ENCODE measurements at places on chromosomes 3 and 15.

DNA sequence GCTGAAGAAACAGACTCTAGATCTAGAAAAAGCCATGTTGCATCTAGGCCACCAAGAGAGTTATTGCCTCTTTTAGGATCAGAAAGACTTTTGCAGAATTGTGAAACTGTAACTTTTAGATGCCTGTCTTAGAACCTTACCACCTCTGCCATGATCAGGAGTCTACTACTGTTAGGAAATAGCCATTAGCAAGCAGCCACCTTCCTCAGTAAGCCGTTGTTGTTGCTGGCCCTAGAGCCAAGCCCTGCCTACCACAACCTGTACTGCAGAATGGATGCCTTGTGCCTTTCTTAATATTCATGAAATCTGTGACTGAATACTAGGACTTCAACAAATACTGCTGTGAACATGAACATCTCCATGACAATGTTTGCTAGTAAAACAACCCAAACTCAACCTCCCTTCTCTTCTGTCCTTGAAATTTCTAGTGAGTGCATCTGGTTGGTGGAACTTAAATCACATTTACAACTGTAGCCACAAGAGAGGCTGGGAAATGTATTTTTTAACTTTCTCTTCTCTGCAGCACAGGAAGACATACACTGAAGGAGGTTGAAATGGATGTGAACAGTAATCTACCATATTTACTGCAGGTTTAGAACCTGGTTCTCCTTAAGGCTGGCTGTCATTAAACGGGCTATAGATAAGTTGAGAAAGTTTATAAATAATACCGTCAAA, 20.7 kb downstream of the RASA2 start:
- no peak for DNase-seq

DNA sequence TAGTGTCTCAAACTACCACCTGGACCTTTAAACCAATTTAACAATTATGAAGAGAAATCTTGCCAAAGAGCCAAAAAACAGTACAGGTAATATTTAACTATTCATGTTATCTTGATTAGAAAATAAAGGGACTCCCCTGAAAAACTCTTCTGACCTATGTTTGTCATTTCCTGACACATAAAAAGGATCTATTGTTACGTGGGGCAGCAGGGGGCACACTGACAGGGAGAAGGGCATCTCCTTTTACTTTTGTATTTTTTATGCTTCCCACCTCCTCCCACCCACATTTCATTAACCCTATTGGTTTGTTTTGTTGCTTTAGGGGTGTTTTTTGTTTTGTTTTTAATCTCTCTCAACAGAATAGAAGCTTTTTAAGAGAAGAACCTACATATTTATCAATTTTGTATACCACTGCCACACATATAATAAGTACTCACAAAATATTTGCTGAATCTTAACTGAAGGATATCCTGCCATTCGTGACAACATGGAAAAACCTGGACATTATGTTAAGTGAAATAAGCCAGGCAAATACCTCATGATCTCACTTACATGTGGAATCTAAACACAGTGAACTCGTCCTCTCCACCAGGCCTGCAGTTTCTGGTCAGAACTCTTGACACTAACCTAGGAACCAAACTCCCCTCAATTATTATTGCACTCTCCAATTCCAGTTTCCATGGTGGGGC, 17.7 kb downstream of the STAG1 start:
- no peak for DNase-seq

GRCh38 chr3:49859576-49860305, 3.4 kb upstream of the TRAIP start:
- no peak for DNase-seq

DNA sequence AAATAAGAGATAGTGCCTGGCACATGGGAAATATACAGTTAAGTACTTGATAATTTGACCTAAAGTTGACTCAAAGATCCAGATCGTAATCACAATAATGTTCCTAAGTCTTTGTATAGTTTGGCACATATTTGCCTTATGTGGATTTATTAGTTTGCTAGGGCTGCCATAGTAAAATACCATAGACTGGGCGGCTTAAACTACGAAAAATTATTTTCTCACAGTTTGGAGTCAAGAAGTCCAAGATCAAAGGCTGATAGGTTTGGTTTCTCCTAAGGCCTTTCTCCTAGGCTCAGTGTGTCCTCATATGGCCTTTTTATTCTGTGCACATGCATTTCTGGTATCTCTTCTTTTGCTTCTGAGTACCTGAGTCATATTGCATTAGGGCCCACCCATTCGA, 453.7 kb downstream of the NAALADL2 start:
- DNase-seq: no peak

- DNase-seq: peak; percentile 88
Observed at GRCh38 chr3:188348435-188349244, 194.7 kb downstream of the LPP start.

DNA sequence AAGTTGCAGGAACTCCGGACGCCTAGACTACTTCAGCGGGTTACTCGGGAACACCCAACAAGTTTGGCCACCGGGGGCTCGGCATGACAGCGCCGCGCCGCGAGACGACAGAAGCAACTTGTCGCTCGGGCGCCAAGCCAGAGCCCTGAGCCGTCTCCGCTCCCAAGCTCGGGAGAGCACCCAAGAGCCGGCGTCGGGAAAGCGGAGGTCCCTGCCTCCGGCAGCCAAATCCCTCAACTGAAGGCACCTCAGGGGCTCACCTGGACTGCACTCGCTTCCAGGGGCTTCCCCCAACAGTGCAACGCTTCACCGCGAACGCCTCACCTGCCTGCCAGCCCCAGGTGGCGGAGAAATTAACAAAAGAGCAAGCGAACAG, 640 bp downstream of the MB21D2 start:
- peak; percentile 60 for DNase-seq

GRCh38 chr15:76756381-76756780, 148.8 kb downstream of the SCAPER start:
- no peak for DNase-seq

DNA sequence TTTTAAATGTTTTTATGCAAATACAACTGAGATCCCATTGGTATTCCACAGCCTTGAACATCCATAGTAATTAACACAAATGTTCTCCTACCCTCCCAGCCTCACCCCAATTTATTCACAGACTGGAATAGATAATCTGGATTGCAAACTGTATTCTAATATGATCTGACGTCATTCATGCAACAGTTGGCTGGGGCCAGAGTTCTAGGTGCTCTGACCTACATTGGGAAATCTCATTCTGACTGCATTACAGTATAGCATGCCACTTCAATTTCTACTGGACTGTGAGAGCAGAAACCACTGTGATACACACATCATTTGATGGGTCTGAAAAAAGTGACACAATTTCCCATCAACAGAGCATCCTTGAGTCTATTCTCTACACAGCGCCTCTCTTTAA, 403.1 kb downstream of the MAGI1 start:
- no peak for DNase-seq

- no peak for DNase-seq
Observed at GRCh38 chr3:88141458-88142083, 8.2 kb upstream of the C3orf38 start.

DNA sequence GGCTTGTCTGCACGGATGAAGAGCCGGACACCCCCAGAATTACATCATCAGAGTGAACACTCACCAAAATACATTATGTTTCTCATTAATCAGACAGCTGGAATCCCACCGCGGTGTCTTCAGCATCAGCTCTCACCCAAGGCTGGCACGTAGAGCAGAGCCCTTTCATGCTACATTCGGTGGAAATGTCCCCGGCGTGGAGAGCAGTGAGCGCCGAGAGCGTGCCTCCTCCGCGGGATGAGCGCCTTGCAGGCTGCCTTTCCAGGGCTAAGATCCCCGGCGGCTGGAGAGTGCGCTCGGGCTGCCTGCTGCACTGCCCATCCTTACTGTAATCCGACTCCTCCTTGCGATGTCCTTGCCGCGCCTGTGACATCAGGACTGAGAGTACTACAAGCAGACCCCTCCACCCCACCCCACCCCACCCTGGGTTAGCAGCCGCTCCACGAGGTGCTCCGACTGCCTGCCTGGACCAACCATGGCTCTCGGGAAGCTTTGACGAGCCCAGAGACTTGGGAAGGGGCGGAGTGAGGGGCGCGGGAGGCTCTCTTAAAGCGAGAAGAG, at the start of gene ZNF385D:
Gene ZNF385D, minus strand, starts transcription at position 380 of the 561 bp plus-strand sequence. Its CDS starts 294 bp downstream, at position 86.
- DNase-seq: no peak

- DNase-seq: no peak
Observed at GRCh38 chr3:30649572-30650318, 43.3 kb downstream of the TGFBR2 start.

GRCh38 chr3:109804697-109805096, 467.4 kb upstream of the DPPA4 start:
- DNase-seq: no peak

- DNase-seq: no peak
Observed at GRCh38 chr3:171892457-171892856, 49.3 kb downstream of the TMEM212 start.

GRCh38 chr3:183410280-183410679, 18.1 kb downstream of the MCF2L2 start:
- no peak for DNase-seq

DNA sequence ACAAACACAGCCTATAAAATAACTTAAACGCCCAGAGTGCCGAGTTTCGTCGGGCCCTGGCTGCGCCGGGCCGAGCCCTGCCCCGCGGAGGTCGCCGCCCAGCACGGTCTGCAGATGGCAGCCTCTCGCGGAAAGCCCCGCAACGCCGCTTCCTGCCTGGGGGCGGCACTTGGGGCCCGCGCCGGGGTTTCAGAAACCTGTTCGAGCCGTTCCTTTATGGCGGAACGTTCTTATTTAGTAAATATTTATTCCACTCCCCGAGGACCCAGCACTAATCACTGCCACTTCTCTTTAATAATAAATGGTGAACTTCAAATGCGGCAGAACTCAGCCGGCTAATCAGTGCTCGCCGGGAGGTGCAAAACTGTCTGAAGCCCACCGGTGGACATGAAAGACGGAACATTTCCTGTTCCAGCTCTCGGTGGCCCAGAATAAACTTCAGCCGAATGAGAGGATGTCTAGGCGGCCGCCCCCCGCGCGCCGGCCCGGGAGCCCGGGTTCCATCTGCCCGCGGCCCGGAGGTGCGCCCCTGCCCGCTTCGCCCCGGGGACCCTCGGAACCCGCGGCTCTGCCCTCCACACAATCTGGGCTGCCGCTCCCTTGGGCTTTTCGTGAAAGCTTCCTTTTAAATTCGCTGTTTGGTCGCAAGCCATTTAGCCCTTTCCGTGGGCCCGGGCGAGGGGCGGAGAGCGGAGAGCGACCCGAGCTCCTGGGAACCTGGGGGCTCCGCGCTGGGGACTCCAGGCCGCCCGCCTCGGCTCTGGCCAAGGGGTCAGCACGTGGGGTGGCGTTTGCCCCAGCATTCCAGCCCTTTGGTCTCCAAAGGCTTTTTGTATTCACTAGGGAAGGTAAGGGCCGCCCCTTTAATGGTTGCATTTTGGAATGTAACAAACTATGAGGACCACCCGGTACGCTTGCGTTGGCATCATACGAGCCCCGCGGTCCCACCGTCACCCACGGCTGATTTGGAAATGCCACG, 110.8 kb upstream of the ATP11B start:
- DNase-seq: no peak

DNA sequence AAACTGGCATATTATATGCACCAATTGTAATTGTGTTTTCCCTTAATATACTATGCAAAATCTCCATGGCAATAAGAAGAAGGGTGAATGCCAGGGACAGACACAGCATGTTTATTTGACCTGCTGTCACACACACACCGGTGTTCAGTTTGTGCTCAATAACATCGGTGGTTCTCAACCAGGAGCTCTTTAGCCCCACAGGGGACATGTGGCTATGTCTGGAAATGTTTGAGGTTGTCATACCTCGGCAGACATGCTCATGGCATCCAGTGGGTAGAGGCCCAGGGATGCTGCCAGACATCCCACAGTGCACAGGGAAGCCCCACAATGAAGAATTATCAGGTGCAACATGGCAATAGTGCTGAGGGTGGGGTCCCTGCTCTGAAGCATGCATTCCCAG, 38.2 kb downstream of the GLB1 start:
- DNase-seq: no peak

GRCh38 chr3:168157903-168158302, 62.2 kb upstream of the GOLIM4 start:
- no peak for DNase-seq

- no peak for DNase-seq
Observed at GRCh38 chr3:78703944-78704343, 1063.9 kb downstream of the ROBO1 start.

DNA sequence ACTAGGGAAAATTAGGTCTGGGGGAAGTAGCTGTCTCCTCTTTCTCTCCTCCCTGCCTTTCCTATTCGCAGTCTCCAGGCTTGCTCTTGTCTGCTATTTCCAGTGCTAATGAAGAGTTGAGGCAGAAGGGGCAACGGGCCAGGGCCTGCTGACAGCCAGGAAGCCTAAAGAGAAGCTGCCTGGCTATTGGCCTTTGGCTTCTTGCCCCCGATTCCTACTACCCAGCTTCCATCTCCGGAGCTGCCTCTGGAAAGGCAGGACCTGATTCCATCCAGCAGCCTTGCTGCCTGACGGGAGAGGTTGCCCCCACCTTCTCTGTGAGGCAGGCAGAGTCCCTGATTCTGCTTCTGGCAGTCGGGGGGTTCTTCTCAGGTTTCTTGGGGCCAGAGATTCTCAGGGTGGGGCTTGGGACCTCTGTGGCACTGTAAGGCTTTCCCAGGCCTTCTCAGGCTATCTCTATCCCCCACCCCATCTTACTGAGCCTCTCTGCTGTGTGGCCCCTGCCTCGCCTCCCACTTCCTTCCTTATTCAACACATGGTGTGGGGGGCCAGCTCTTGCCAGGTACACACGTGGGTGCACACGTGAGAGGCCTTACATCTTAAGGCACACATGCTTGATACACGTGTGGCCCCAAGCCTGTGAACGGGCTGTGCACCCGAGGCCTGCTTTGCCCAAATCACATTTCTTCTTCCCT, 18.2 kb upstream of the JMJD7 start:
- no peak for DNase-seq

DNA sequence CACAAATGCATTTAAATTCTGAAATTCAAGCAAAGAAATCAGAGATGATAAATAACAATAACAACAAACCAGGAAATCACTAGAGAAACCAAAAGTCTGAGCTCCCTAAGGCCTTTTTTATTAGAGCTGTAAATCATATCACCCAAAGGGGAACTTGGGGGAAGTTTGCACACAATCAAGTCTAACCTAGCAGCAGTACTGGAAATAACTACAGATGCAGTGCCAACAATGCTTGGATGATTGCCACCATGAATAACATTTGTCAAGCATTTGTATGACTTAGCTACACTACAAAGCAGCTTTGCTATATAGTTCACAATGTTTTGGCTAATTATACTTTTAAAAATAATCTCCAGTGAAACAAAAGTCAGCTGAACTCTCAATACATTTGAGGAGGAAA, 27.8 kb downstream of the SHQ1 start:
- DNase-seq: peak; percentile 28

Data from mucosa of gallbladder (tissue), 1 donor.